ENCODE measurements at places on chromosomes 2 and 18.

- H3K27me3 ChIP-seq: no peaks in the 10 kb centered on the region
- no peaks in the 10 kb centered on the region for H3K36me3 ChIP-seq
- H3K27ac ChIP-seq: no peak overlapping the region
- no peak for DNase-seq
- peaks cover 24% of the 10 kb centered on the region for H3K4me1 ChIP-seq
Measured at GRCh38 chr2:109365131-109365530, 236.1 kb downstream of the SH3RF3 start.

DNA sequence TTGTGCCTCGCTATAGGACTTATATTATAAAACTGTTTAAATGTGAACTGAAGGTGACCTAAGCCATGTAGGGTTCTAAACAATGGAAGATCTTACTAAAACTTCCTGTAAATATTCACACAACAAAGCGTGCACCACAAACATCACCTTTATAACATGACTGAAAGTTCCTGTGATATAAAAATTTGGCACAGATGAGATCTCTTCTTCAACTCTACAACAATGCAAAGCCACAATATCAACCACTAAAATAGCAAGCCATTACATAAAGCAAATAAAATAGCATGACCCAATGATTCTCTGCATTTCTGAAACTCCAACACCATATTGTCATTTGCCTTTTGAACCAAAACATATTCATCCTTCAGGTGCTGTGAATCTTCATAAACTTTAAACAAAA lies 3.5 kb downstream of the YES1 start:
- no peak overlapping the region for H3K4me3 ChIP-seq
- H3K4me1 ChIP-seq: peaks cover 17% of the 10 kb centered on the region
- no peak overlapping the region for H3K27ac ChIP-seq
- H3K27me3 ChIP-seq: no peaks in the 10 kb centered on the region
- DNase-seq: no peak
- H3K36me3 ChIP-seq: no peaks in the 10 kb centered on the region

DNA sequence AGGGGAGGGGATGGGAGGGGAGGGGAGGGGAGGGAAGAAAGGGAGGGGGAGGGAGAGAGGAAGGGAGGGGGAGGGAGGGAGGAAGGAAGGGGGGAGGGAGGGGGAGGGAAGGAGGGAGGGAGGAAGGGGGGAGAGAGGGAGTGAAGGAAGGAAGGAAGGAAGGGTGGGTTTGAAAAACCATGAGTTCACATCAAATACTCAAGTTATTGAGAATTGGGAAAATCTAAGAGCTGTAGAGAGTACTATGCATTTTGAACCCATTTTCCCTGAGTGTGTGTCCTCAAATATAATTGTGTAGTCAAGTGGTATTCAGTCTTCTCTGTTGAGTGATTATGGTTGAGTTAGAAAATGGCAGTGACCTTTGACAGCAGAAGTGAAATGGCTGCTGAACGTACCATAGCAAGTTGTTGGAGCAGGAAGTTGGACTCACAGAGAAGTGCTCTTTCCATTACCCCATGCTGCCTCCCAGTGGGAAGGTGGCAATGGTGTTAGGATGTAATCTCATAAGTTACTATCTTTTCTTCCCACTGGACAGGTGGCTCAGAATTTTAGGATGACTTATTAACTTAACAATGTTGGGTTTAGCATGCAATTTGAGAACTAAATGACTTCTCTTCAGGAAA lies 214.6 kb downstream of the SETBP1 start:
- no peak overlapping the region for H3K4me3 ChIP-seq
- peaks cover 14% of the 10 kb centered on the region for H3K4me1 ChIP-seq
- H3K27me3 ChIP-seq: no peaks in the 10 kb centered on the region

DNA sequence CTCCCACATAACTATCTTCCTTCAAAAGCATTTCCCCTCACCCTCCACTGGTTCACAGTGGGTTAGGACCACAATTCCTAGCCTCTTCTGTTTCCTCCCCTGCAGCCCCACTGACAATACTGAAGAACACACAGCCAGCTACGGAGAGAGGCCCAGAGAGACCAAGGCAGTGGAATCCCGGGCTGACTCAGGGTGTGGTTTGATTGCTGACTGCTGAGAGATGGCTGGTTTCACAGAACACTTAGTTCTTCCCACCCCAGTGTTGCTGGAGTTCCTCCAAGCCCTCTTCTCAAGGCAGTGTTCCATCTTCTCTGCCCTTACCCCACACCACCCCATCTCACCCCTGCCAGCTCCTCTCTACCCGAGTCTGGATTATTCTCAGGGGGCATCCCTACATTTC lies 43.3 kb upstream of the ZFP36L2 start:
- no peaks in the 10 kb centered on the region for H3K36me3 ChIP-seq
- peak; percentile 61 for DNase-seq

DNA sequence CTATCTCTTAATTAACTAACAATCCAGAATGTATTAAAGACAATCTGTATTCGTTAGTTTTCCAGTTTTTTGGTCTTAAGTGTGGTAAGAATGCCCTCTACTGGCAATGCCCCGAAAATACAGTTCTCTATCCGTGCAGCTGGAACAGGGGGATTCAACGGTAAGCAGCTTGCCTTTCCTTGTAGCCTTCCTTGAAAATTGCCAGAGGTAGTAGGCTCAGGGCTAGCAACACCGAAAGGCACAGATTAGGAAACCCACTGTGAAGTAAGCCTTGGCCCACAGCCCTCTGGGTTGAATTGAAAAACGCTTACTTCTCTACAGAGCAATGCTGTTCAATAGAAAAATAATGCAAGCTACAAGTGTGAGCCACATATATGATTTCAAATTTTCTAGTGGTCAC lies 17.1 kb upstream of the VPS4B start:
- no peaks in the 10 kb centered on the region for H3K36me3 ChIP-seq
- no peak for DNase-seq
- peaks cover under 1% of the 10 kb centered on the region for H3K4me1 ChIP-seq

GRCh38 chr2:97936199-97936598 lies 59.5 kb downstream of the TMEM131 start:
- no peaks in the 10 kb centered on the region for H3K27me3 ChIP-seq
- no peaks in the 10 kb centered on the region for H3K36me3 ChIP-seq
- DNase-seq: no peak
- H3K4me1 ChIP-seq: peaks cover 36% of the 10 kb centered on the region
- H3K27ac ChIP-seq: no peak overlapping the region

DNA sequence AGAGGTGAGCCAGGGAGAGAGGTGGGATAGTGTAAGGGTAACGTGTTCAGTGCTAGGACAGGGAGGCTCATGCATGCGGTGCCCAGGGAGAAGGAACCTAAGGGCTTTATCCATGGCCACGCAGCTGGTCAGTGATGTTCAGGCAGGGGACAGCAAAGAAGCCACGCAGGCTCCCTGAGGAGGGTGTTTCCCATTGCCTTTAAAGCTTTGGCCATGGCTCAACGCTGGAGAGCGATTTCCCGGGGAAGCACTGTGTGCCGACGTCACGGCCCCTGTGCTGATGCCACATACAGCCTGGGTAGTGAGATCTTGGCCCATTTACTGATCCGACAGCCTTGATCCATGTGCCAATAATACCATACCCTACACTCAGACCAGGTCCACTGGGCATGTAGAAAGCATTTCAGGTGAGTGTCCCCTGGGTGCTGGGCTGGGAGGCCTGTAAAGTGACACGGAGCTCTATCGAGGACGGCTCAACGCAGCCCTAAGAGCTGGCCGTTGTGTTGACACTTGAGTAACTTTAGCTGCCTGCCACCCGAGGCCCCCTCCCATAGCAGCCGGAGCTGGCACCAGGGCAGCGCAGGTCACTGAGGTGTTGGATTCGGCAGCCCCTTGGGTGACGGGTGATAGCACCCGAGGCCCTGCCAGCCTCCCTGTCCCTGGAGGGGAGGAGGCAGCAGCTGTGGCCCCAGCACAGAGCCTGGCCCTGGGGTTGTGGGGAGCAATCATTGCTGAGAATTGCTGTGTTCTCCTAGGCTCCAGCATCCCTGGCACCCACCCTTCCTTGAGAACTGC lies 41.4 kb downstream of the PDIA6 start:
- DNase-seq: no peak
- no peaks in the 10 kb centered on the region for H3K36me3 ChIP-seq

GRCh38 chr2:207528980-207529329 lies 807 bp upstream of the CREB1 start:
- no peaks in the 10 kb centered on the region for H3K36me3 ChIP-seq
- peak overlapping the region; percentile 99 for H3K27ac ChIP-seq
- peaks cover 36% of the 10 kb centered on the region for H3K4me1 ChIP-seq
- H3K4me3 ChIP-seq: peak overlapping the region; percentile 98

DNA sequence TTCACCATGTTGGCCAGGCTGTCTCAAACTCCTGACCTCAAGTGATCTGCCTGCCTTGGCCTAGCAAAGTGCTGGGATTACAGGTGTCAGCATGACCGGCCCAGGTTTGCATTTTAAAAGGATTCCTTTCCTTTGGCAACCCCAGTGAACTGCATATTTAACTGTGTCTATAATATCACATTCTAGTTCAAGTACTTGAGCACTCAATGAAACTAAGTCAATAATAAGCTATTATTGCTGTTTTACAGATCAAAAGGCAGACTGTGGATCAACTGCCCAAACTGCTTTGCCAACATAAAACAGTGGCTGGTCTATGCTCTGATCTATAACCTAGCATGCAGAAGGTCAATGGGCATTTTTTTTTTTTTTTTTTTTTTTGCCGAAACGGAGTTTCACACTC lies 144.5 kb downstream of the USP34 start:
- no peaks in the 10 kb centered on the region for H3K4me1 ChIP-seq
- H3K4me3 ChIP-seq: no peak overlapping the region
- no peak for DNase-seq
- H3K27me3 ChIP-seq: no peaks in the 10 kb centered on the region
- no peak overlapping the region for H3K27ac ChIP-seq
- H3K36me3 ChIP-seq: peaks cover 7% of the 10 kb centered on the region

DNA sequence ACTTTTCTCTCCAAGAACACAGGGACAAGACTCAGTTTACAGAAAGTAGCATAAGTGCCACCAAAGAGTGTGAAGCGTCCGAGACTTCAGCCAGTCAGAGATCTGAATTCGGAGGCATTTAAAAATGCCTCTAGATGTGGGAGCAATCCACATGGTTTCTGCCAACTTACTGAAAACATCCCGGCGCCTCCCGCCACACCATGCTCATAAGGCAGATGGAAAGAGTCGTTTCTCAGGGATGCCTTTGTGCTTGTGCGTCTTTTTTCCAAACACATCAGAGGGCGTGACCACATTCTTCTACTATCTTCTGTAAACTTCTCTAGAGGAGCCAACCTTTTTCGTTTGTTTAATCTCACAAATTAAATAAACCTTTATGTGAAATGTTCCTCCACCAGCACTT lies 88.7 kb downstream of the NRP2 start:
- H3K4me3 ChIP-seq: no peak overlapping the region
- no peaks in the 10 kb centered on the region for H3K27me3 ChIP-seq
- H3K27ac ChIP-seq: no peak overlapping the region
- H3K4me1 ChIP-seq: peaks cover 4% of the 10 kb centered on the region
- no peaks in the 10 kb centered on the region for H3K36me3 ChIP-seq

- no peak for DNase-seq
- H3K27ac ChIP-seq: no peak overlapping the region
- H3K4me1 ChIP-seq: no peaks in the 10 kb centered on the region
Measured at GRCh38 chr18:24731158-24731557, 270.7 kb downstream of the HRH4 start.

DNA sequence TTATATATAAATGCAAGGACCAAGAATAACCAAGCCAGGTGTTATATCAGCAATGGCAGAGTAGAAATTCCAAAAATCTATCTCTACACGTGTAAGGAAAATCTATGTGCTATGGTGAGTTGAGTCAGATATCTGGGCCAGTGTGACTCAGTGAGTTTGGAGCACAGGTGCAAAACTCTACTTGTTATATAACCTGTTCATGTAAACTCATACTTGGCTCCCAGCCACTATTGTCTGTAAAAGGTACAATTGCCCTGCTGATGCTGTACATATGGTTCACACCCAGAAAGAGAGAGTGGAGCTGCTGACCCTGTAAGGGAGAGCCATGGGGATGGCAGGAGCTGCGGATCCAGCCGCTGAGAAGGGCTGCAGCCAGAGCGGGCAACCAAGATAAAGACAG lies 112.0 kb downstream of the TRABD2A start:
- H3K27me3 ChIP-seq: no peaks in the 10 kb centered on the region
- H3K4me1 ChIP-seq: no peaks in the 10 kb centered on the region
- H3K27ac ChIP-seq: no peak overlapping the region
- no peak overlapping the region for H3K4me3 ChIP-seq
- H3K36me3 ChIP-seq: no peaks in the 10 kb centered on the region

- no peak overlapping the region for H3K27ac ChIP-seq
- no peak overlapping the region for H3K4me3 ChIP-seq
- no peaks in the 10 kb centered on the region for H3K36me3 ChIP-seq
- no peaks in the 10 kb centered on the region for H3K27me3 ChIP-seq
- H3K4me1 ChIP-seq: peaks cover 3% of the 10 kb centered on the region
- no peak for DNase-seq
Measured at GRCh38 chr2:225841314-225841713, 441.8 kb downstream of the NYAP2 start.

- DNase-seq: no peak
- H3K4me3 ChIP-seq: no peak overlapping the region
- no peaks in the 10 kb centered on the region for H3K4me1 ChIP-seq
- H3K27ac ChIP-seq: no peak overlapping the region
Measured at GRCh38 chr18:10205151-10205550, 249.3 kb upstream of the APCDD1 start.

DNA sequence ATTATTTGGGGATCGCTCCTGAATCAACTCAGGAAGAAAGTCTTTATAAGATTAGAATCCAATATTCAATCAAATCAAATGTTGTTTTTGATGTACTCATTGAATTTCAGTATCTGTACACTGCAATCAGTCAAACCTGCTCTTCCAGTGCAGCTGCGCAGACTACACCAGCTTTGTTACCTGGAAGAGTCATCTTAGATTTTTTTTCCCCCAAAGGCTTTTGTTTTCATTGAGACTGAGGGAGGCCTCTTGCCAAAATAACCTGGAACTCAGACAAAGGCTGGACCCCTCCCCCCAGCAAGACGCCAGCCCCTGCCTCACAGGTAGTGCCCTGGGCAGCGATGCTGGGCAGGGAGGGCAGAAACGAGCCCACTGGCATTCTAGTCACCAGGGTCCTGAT lies 74.8 kb downstream of the ARHGEF4 start:
- no peak overlapping the region for H3K27ac ChIP-seq
- no peaks in the 10 kb centered on the region for H3K4me1 ChIP-seq
- DNase-seq: no peak
- H3K27me3 ChIP-seq: no peaks in the 10 kb centered on the region

- DNase-seq: no peak
- H3K27ac ChIP-seq: no peak overlapping the region
- H3K4me1 ChIP-seq: no peaks in the 10 kb centered on the region
- no peak overlapping the region for H3K4me3 ChIP-seq
- H3K27me3 ChIP-seq: no peaks in the 10 kb centered on the region
Measured at GRCh38 chr2:128534688-128535392, 216.2 kb upstream of the HS6ST1 start.

DNA sequence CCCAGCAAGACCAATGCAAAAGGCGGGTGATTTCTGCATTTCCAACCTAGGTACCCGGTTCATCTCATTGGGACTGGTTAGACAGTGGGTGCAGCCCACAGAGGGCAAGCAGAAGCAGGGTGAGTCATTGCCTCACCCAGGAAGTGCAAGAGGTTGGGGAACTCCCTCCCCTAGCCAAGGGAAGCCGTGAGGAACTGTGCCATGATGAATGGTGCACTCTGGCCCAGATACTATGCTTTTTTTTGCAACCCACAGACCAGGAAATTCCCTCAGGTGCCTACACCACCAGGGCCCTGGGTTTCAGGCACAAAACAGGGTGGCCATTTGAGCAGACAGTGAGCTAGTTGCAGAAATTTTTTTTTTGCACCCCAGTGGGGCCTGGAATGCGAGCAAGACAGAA lies 662.6 kb upstream of the ACVR2A start:
- no peaks in the 10 kb centered on the region for H3K36me3 ChIP-seq
- no peaks in the 10 kb centered on the region for H3K4me1 ChIP-seq
- DNase-seq: no peak

Data from thoracic aorta (tissue), 2 donors.